ENCODE measurements at places on chromosomes 16 and 17. TPM values are rescaled to one million over a fixed set of nuclear protein-coding genes. Genes with fewer than 3 reads are reported as not detected.

Gene DLX4
- 0.40 TPM for polyA plus RNA-seq

Gene KREMEN2
- not detected for polyA plus RNA-seq

DNA sequence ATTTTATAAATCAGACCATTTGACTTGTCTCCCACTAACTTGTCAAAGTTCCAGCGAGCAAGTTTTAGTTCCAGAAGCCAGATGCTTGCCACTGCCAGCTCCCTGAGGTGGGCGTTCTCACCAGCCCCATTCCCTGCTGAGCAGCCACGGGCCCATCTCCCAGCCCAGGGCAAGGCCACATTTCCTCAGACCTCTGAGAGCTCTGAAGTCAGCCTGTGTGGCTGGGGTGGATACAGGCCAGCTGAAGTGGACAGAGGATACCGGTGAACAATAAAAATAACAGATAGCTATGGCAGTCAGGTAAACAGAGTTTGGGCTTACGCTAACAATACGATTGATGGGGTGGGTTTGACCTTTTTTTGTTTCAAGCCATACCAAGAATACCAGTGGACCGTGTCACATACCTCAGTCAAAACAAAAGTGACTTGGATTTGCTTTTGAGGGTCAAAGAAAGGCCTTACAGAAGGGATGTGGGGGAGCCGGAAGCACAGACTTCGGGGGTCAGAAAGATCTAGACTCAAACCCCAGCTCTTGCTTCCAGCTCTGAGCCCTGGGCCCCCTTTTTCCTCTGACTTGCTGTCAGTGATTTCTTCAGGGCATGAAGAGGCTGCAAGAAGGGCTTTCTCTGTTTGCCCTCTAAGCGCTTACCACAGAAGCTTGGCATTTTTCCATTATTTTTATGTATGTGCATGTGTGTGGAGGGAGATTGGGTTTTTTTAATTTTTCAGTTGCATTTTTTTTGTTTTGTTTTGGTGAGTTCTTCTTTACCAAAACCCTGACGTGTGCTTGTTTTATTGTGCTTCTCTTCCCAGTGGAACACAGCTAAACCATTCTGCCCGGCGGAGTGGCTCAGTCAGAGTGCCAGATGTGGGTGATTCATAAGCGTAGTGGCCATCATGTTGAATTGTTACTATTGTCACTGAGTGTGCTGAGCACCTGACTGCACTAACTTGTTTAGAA, 109.9 kb downstream of the GNAO1 start:
- H3K36me3 ChIP-seq = no peaks in the 10 kb centered on the region
- no peaks in the 10 kb centered on the region for H3K27me3 ChIP-seq
- H3K4me3 ChIP-seq = no peak overlapping the region

GRCh38 chr16:26644912-26645543, 421.7 kb upstream of the C16orf82 start:
- no peak for DNase-seq
- H3K27ac ChIP-seq = no peak overlapping the region
- no peaks in the 10 kb centered on the region for H3K36me3 ChIP-seq
- no peaks in the 10 kb centered on the region for H3K4me1 ChIP-seq
- H3K4me3 ChIP-seq = no peak overlapping the region
